ENCODE measurements at places on chromosomes 4 and X.

- no peak for DNase-seq
Measured at GRCh38 chrX:46957297-46957696, 45.1 kb downstream of the JADE3 start.

GRCh38 chrX:154485150-154486051 is 1.0 kb downstream of the UBL4A start:
- no peak for DNase-seq

DNA sequence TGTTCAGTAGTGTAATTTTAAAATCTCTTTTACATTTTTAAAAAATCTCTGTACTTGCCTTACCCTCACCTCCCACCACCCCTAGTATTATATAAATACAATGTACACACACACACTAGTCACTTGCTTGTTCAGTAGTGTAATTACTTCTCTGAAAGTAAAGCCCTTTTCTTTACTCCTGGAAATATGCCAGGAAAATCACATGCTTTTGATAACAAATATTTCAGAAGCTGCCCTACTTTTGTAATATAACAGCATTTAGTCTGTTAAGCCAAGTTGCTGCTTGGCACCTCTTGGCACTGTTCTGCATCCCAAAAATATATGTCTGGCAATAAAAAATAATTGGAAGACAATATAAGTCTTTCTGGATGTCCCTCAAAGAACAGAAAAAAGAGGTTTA is 172.8 kb upstream of the APOOL start:
- no peak for DNase-seq

- DNase-seq, result no peak
Measured at GRCh38 chrX:119399772-119400101, 601 bp downstream of the SLC25A43 start.

- no peak for DNase-seq
Measured at GRCh38 chr4:78772526-78773091, 3.5 kb upstream of the BMP2K start.

DNA sequence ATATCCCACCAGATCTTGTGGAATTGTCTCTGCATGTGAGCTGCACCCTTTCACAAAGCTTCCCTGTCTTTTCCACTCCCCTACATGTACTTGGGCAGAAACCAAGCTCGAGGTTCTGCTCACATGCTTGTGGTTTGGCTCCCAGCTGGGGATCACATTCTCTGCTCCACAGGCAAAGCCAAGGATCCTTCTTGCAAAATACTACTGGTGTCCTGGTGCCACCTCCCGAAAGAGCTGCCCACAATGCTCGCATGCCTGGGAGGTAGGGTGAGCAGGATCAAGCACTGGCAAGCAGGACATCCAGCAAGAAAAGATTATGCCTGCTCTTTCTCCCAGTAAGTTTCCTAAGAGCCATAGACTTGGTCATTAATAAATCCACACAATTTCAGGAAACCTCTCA is 45.1 kb upstream of the PPARGC1A start:
- DNase-seq, result no peak

GRCh38 chrX:154436983-154437752 is at the start of gene GDI1:
TSS of gene GDI1 (plus strand) at chrX:154437154. CDS start at chrX:154437255, 101 bp downstream.
- DNase-seq, result peak; percentile 73

DNA sequence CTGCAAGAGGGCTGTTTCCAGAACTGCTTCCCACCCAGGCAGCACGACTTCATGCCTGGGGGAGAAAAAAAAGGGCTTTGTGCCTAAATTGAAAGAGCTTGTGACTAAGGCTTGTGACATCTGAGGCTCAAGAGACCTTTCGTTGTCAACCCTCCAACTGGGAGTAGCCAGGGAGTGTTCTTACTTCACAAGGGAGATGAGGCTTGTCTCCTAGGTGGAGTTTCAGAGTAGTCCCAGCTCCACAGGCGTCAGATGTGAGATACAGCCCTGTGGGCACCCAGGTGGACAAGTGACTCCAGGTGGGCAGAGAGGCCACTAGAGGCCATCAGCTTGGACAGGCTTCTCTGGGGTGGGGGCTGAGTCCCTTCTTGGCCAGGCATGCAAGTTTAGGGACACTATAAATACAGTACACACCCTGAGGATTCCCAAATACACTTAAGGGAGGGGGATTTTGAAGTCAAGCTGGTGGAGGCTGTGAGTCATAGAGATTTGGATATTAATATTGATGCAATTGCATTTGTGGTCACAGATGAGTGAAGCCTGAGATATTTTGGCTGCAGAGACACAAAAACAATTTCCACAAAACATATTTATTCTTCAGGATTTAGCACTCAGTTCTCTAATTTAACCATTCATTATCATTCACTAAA is 40.1 kb upstream of the SETD7 start:
- no peak for DNase-seq

GRCh38 chrX:68749426-68749825 is 79.4 kb upstream of the EFNB1 start:
- no peak for DNase-seq

DNA sequence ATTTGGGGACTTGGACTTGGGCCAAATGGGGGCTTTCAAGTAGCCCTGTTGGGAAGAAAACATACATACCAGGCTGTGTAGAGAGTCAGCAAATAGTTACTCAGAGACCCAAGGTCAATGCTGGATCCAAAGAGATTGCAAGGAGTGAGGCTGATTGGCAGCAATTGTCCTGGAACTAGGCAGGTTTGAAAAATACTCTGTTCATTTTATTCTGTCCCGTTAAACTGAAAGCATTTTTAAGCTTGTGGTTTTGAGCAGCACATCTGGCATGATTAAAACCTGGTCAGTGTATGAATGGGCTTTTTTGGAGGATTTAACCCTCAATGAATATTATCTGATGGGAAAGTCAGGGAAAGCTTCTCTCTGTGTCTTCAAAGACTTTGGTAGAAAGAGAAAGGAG is 294.3 kb upstream of the BOD1L1 start:
- no peak for DNase-seq

GRCh38 chr4:6527259-6527658 is 47.7 kb upstream of the MAN2B2 start:
- no peak for DNase-seq

- DNase-seq, result peak; percentile 66
Measured at GRCh38 chrX:1521459-1521956, 15.5 kb downstream of the P2RY8 start.

DNA sequence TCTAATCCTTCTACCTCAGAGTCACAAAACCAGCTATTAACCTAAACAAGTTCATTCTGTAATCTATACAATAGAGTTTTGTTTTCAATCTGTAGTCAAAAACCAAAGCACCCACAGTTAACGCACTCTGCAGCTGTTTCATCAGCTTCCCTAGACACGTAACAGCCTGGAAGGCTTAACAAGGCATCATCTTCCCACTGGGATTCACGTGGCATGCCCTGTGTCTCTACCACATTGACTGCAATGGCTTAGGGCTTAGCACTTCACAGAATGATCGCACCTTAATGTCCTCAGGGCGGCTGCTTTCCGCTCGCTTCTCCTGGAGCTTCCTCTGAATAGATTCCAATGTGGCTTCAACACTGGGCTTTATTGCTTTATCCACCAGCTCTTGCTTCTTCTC is 49.7 kb upstream of the NAP1L5 start:
- DNase-seq, result no peak

- DNase-seq, result peak; percentile 68
Measured at GRCh38 chr4:108036213-108036612, 46.5 kb downstream of the HADH start.

DNA sequence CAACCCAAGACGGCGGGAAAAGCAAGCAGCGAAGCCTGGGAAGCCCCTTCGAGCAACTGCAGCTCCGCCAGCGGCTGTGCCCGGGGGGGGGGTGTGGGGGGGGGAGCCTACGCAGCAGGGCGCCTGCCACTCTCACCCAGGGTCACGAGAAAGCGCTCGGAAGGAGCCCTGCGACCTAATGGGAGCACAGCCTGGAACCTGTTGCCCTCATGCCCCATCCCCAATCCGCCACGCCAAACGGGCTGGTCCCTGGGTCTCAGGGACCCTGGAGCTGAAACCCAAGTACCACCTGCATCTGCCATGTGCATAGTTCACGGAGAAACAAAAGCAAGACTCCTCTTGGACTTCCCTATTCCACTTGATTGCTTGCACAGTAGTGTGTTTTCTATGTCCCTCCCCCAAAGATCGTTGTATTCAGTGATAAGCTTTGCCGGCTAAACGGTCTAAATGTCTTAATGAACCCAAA is 359 bp upstream of the GAB3 start:
- peak; percentile 61 for DNase-seq
